ENCODE measurements at places on chromosomes 7 and 10. TPM values are rescaled to one million over a fixed set of nuclear protein-coding genes. Genes with fewer than 3 reads are reported as not detected.

DNA sequence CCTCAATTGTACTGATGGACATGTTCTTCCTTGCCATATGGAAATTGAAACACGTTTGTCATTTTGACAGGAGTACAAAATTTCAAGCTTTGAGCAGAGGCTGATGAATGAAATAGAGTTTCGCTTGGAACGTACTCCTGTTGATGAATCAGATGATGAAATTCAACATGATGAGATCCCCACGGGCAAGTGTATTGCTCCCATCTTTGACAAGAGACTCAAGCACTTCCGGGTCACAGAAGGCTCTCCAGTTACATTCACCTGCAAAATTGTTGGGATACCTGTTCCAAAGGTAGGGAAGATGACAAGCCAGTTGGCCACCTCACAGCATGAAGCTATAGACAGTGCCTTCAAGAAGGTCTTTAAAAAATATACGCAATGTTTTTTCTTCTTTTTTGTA is 43.1 kb downstream of the ATOH7 start:
- no peak for DNase-seq

GRCh38 chr10:75137533-75138438 is 26.3 kb downstream of the SAMD8 start:
- peak; percentile 40 for DNase-seq

DNA sequence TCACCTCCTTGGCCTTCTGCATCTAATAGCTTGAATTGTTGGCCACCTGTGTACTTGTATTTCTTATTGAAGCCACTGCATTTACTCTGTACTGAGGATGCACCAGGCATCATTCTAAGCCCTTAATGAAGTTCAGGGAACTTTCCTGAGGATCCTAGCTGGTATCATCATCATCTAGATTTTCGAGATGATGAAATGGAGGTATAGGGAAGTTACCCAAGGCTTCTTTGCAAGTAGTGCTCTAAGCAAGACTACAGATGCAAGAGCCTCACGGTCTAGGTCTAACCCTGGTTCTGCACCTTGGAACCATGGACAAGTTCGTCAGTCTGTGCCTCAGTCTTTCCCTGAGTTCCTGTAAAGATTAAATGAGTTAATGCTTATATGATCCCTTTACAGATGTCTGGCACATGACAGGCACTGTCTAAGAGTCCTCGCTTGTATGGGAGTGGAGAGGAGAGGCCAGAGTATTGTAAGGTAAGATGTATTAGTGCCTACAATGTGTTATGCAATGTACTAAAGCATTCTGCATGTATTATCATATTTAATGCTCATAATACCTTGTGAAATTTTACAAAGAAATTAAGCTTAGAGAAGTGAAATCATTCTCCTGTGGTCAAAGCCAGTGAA is 145.1 kb downstream of the KCNMA1 start:
- DNase-seq = no peak

The KCNH2 gene
- polyA plus RNA-seq = 14.8 TPM

The ANLN gene
- not detected for polyA plus RNA-seq

- no peak for DNase-seq
Observed at GRCh38 chr7:18659746-18660145, 164.2 kb downstream of the HDAC9 start.

DNA sequence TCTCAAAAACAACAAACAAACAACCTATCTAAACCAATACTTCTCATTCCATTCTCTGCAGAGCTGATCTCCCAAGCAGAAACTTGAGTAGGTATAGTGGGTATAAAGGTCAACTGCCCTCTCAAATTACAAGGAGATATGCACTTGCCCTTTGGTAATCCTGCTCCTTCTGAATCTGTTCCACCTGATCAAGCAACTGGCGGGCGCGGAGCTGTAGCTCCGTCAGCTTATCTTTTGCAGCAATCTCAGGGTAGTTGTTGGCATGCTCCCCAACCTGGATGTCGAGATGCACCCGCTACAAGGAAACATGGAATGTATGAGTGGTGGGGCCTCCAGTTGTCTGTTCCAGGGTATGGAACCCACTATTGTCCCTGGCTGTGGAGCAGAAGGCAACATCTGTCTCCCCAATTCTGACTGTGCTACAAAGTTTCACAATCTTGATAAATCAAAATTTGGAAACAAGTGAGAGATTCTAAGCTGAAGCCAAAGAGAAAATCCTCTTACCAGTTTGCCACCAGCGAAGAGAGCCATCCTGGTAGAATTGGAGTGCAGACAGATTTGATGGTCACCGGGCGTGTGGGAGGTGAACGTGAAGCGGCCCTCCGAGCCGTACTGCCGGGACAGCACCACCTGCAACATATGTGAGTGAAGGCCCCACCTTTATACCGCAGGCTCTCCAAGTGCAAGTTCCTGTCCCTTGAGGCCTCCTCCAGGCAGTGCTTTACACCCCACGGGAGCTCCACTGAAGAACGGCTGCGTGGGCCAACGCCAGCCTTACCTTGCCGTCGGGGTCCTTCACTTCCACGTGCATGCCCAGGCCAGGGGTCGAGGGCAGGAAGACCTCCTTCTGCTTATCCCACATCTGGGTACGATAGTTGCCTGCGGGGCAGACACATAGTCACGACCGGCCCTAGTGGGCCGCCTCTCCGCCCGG is 819 bp downstream of the TMED4 start:
- no peak for DNase-seq

DNA sequence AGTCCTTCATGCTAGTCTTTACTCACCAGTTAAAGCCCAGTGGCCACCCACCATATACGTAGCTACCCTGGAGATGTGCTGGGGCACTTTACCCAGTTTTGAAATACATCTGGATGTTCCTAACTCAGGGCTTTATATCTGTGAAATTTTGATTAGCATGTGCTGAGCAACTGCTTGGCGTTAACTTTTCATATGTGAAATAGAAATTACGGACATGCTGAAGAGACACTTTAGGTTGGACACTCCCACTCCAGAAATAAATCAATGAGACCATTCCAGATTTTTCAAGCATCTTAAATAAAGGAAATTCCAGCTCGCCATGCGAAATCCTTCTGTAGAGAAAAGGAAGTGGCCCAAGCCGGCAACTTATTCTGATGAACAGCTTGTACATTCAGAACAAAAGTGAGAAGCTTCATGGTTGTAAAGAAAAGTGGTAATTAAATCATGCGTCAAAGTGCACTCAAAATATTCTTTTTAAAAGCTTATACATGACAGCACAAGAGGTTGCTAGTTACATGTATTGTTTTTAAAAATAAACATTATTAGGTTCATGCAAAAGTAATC is 153.5 kb upstream of the ITGB1 start:
- DNase-seq = no peak

DNA sequence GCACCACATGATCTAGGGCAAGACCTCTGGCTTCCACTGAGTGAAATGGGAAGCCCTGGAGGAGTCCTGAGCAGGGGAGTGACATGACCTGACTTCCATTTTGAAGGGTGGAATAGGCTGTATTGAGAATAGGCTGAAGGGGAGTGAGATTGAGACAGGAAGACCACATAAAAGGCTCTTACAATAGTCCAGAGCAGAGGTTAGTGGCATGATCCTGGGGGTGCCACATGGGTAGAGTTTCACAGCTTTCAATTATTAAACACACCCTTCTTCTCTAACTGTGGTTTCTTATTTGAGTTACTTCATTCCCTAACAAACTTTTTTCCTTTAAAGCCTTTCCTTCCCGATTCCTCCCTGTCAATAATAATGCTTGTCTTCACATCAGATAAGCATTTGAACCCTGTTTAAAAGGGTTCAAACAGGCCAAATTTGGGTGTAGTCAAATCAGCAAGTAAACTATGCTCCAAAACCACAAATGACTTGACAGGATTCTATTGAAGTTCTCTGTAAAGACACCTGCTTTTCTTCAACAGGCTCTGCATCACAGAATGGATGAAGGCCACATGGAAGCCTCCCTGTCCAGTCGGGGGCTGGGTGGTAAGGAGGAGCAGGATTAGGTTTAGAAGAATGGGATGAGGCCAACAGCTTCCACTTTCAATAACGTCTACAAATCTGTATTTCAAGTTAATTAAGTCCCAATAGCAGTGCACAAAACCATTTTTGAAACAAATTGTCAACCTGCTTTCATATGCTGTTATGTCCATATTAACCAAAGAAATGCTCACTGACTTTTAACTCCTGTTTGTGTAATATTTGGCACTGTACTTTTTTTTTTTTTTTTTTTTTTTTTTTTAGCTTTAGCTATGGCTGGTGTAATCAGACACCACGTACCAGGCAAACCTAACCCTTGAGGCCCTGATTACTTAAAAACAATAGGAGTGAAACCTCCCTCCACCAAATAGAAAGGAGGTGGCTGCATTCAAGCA is 131.9 kb downstream of the NRCAM start:
- DNase-seq = no peak

GRCh38 chr10:132143162-132143561 is 43.6 kb upstream of the DPYSL4 start:
- DNase-seq = no peak

DNA sequence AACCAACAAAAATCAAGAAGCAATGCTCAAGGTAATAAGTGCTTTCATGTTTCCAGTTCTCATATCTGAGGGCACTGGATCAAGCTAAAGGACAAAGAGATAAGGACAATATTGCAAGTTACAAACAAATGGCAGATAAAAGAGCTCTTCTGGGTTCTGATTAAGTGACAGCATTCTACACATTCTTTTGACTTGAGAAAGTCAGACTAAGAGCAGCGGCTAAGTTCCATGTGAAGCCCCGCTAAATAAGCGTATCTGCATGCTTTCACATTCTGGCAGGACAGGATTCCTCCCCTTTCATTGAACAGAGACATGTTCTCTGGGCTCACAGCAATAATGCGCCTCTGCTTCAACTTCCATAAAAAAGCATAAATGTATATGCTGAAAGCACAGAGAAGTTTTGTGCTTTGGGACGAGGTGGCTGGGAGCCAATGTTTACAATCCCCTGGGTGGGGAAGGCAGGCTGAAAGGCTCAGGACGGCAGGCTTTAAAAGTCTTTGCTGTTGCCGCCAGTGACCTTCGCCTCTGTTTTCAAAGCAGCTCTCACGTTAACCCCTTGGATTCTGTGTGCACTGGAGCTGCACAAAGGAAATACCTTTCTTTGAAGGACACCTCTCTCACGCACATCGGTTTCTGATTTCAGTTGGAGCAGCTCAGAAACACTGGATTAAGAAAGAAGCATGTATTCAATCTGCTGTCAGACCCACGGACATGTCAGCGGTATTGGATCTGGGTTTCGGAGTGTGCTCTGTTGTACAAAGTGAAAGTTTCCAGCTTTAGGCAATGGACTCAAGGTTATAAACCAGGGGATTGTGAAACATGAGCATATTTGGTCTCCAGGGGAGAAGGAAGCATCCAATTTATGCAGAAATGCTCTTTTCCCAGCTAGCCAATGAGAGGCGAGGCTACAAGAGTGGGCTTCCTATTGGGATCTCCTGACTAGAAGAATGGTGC is 105.4 kb upstream of the FAM133B start:
- DNase-seq = peak; percentile 74

DNA sequence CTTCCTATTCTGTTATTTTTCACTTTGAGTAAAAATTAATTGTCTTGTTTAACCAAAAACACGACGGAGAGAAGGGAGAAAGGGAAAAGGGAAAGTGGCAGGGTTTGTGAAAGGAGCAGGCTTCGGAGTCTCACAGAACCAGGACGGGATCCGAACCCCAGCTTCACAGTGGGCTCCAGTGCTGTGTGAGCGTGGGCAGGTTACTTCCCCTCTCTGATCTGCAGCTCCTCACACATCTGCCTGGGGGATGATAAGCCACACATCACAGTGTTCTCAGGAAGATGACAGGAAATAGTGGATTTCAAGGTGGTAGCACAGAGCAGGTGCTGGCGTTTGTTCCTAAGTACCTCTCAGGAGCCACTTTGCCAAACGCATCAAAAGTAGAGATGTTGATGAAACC is 94.2 kb upstream of the GPR26 start:
- DNase-seq = no peak

The HOXA7 gene
- 23.6 TPM for polyA plus RNA-seq

- no peak for DNase-seq
Observed at GRCh38 chr7:78080811-78081210, 282.2 kb downstream of the PHTF2 start.

- no peak for DNase-seq
Observed at GRCh38 chr7:93262535-93262934, 30.4 kb downstream of the VPS50 start.

DNA sequence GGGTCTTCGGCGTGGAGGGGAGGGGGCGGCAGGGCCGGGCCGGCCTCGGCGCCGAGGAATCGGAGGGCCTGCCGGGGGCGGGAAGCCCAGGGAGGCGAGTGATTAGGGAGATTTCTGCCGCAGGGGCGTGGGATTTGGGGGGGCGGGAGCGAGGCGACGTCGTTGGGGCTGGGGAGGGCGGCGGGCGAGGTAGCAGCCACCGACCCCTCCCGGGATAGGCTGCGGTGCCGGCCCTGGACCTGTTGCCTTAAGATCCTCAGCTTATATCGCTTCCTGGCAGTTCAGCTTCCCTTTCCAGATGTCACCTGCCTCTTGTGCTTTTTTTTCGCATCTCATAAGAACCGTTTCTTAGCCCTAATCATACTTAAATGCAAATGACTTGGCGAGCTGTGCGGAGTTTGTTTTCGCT is 655 bp downstream of the LMTK2 start:
- DNase-seq = no peak

The PTPRN2 gene
- 2.4 TPM for polyA plus RNA-seq

The SPDYE16 gene
- 2.3 TPM for polyA plus RNA-seq

The ITPRID1 gene
- polyA plus RNA-seq = 1.2 TPM

The SPDYE1 gene
- polyA plus RNA-seq = 0.76 TPM

The POLR2J2 gene
- 8.0 TPM for polyA plus RNA-seq

The PNPLA8 gene
- polyA plus RNA-seq = 24.8 TPM

The PNLIPRP3 gene
- polyA plus RNA-seq = not detected

GRCh38 chr10:132158122-132158741 is 28.5 kb upstream of the DPYSL4 start:
- DNase-seq = no peak

GRCh38 chr10:12271210-12271540 is 75.2 kb downstream of the CDC123 start:
- no peak for DNase-seq

GRCh38 chr7:65004575-65004974 is 1.9 kb downstream of the ERV3-1 start:
- no peak for DNase-seq

DNA sequence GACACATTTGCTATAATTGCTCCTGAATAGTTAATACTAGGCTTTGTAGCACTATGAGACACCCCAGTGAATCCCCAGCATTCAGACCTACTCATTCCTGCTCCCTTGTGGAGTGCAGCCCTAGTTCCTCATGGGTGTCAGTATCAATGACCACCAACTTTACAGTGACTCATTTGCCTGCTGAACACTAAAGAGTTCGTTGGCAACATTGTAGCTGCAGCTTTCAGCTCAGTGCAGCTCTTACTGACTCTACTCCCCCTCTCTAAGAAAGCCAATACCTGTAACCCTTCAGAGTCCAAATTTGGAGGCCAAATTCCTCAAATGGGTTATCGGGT is 127.1 kb upstream of the MTPN start:
- no peak for DNase-seq

DNA sequence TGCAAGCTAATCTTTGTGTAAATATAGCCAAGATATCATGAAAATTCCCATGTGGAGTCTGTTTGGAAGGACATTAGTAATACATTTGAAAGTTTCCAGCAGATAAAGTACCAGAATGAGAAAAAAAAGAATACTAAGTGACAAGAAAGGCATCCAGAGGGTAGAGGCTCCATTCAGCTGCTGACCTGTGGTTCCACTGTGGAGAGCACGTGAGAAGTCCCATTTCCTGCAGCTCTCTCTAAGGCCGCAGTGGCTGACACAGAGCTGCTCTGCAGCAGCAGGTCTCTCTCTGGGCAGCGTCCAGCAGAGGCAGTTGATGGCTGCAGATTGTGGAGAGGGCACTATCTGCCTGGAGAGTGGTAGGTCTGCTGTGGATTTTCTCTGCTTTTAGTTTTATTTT is 100.1 kb upstream of the TMEM72 start:
- DNase-seq = no peak

Measured in muscle of arm (tissue), 14 donors.